Fibroblast of villous mesenchyme (primary cell): ENCODE measurements at places on chromosomes 7 and 10. TPM values are rescaled to one million over a fixed set of nuclear protein-coding genes. Genes with fewer than 3 reads are reported as not detected.

DNA sequence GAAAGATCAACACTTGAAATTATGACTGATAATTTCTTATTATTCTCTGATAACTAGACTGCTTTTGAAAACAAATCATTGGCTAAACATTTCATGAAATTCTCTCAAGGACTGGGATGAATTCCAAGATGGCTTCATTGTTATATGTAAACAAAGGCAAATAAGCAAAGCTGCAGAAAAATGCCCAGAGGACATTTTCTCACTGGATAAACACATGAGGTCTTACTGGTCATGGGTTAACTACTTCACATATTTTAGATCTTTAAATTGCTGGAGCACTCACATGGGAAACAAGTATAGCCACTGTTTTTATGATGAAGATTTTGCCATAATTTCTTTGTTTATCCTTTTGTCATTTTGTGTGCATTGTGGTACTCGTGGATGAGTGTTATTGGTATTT, 239.1 kb downstream of the PHF14 start:
- DNase-seq, result peak; percentile 82

DNA sequence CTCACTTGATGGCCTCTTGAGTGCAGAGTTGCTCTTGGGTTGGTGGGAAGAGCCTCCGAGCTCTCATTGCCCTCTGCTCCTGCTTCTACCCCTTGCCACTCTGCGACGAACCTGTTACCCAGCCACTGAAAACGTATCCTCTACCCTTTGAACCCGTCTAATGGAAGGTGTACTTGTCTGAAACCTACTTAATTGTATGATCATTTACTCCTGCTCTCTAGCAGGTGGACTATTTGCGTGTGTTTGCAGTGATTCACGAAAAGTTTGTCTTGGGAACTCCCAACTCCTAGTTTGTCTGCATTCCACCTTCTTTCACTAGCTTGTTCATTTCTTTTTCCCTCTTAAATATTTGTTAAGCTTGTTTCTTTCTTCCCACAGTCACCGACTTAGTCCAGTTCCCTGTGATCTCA, 503 bp downstream of the CROT start:
- no peak for DNase-seq

- DNase-seq, result no peak
Observed at GRCh38 chr10:85848756-85849155, 517.8 kb downstream of the GRID1 start.

DNA sequence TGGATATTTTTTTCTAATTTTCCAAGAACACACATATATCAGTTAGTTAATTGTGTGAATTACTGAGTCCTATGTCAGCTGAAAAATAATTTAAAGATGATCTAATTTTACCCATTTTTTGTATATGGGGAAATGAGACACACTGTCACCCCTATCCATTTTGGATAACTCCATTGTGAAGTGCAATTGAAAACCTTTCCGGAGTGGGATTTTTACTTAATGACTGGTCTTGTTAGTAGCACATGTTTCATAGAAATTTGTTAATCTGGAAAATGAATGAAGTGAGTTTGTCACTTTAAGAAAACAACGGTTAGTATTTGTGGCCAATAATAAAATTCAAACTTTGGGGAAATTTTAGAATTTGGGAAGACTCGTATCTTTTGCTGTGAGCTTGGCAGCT, 2.0 kb downstream of the GARS1 start:
- DNase-seq, result no peak

DNA sequence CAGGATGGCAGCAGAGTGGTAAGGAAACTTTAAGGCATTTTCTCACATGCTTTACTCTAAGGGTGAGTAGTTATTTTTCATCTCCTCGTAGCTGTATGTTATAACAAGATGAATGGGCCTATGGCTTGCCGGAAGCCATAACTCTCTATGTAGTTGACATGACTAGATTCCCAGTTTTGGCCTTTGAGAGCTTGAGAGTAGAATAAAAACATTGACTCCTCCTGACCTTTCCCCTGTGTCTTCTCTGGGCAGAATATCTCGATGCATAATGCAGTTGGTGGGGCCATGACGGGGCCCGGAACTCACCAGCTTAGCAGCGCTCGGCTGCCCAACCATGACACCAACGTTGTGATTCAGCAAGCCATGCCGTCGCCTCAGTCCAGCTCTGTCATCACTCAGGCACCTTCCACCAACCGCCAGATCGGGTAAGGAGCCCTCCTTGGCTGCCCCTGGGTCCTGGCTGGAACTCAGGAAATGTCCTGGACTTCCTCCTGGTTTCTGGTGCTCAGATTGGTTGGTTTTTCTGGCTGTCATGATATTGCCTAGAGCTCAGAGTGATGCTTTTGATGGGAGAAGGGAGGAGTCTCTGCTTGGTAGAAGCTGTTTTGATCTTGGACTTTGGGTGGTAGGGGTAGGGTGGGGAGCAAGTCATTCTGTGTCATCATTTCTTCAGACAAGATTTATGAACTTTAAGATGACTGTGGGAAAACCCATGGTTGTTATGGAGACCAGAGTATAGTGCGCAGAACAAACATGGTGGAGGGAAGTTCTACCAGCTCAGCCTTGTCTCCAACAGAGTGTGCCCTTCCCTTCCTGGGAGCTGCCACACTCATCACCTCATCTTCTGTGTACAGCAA, 158.0 kb downstream of the CREB5 start:
- DNase-seq, result no peak

DNA sequence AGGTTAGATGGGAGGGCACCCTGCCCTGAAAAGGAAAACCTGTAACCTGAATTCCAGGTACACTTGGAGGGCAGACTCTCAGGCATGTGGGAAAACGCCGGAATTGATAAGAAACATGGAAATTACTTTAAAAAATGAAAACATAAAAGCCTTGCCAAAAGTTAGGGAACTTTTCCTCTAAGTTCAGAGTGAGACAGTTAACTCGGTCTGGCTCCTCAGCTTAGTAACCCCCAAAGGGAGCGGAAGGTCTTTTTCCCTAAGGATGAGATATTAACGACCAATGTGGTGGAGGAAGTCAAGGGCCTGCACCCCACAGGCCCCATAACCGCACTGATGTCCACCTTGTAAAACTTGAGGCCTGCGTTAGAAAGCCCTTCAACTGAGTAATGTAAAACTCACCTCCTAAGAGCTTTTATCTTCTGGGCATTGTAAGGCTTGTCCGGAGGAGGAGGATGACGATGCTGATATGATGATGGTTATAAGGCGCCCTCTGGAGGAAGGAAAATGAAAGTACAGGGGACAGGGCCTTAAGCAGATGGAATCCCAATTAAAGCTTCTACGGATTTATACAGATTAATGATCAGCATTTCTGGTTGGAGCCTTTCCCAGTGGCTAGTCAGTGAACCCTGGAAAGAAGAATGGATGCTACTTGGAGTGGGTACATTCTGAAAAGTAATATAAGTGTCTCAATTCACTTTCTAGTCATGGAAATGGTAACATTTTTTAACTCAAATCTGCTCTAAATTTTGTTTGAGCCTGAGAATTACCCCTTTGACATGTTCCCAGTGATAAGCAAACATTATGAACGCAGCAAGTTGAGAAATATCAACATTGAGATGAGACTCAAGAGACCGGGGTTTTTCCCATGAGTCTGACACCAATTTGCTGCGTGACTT, 694 bp downstream of the COL1A2 start:
- DNase-seq, result peak; percentile 93

ELN gene
- under 0.01 and 0.64 TPM in 2 replicates for total RNA-seq
